ENCODE measurements at places on chromosomes 2 and 18. TPM values are rescaled to one million over a fixed set of nuclear protein-coding genes. Genes with fewer than 3 reads are reported as not detected.

DNA sequence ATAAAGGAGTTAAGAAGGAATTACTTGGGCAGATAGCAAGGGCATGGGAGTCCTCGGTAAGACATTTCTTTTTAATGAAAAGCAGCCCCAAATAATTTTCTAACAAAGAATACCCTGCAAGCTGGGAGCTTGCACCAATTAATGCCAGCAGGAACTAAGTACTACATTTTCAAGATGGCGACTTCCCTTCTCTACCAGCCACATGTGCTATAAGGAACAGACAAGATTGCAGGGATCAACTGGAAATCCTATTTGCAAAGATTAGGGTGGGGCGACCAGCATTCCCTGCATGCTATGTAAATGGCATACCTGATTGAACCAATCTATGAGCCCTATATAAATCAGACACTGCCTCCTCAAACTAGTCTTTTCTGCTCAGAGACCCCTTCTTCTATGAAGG, 827.5 kb downstream of the ADCYAP1 start:
- no peak for DNase-seq

- no peak for DNase-seq
Observed at GRCh38 chr2:233189025-233189424, 62.4 kb upstream of the ATG16L1 start.

DNA sequence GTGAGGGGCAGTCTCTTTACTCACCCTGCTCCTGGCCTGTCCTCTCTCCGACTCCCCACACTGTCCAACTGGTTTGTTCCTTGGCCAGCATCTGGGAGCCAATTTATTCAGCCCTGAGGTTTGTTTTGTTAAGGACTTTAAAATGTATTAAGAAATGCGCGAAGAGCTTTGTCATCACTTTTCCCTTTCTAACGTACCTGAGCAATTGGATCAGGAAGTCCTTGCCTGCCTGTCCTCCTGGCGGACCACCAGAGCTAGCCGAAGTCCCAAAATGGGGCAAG, 164.7 kb upstream of the MSH6 start:
- no peak for DNase-seq

DNA sequence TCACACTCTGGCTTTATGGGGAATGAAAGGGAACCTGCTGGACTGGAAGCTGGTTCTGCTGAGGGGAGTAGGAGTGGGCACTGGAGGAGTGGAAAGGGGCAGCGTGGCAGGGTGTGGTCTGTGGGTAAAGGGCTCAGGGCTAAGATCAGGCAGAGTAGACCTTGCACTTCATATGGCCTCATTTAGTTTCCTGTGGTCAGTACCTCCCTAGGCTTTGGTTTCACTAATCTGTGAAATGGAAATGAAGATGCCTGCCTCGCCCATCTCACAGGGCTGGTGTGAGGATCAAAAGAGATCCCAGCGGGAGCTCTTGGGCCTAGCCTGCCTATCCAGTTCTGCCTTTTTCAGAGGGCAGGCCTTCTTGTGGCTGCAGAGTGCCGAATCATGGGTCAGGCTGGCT, 208.7 kb downstream of the LOXHD1 start:
- DNase-seq = no peak

GRCh38 chr2:35447215-35447614, 908.4 kb upstream of the CRIM1 start:
- DNase-seq = no peak

GRCh38 chr2:189613650-189614420, 33.2 kb upstream of the SLC40A1 start:
- DNase-seq = no peak

- DNase-seq = no peak
Observed at GRCh38 chr18:47062471-47062870, 27.1 kb upstream of the ELOA2 start.

DNA sequence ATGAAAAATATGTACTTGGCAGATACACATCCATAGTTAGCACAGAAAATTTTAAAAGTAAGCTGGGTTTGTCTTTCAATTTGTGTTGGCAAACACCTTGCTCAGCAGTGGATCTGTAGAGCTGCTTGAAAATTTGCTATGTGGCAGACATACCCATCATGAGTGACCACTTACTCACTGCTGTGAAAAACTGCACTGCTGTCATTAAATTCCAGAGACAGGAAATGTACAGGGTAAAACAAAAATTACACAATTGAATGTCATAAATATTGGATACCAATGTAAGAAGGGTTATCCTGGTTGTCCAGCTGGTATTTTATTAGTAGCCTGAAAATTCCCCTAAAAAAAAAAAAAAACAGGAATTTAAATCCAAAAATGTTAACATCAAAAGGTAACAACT, 24.5 kb downstream of the NIF3L1 start:
- DNase-seq = no peak

SF3B1 gene
- 112 TPM for total RNA-seq

Measured in psoas muscle (tissue), 8 donors.